ENCODE measurements at places on chromosomes 4 and X.

DNA sequence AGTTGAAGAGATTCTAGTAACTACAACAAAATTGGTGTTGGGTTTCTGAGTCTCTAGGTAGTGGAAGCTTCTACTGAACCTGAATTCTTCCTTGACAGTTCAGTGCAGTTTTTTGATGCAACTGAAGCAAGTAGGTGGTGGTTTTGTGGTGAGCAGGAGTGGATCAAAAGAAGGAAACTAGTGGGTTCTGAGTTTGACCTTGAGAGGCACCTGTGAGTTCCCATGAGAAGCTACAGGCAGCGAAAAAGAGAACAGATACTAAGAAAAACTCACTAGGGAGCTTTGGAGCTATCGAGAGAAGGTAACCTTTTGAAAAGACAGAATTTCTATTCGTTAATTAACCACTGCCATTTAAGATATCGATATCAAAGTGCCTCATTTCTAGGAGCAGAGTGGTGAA is 145.2 kb downstream of the PDHA2 start:
- no peak for DNase-seq

DNA sequence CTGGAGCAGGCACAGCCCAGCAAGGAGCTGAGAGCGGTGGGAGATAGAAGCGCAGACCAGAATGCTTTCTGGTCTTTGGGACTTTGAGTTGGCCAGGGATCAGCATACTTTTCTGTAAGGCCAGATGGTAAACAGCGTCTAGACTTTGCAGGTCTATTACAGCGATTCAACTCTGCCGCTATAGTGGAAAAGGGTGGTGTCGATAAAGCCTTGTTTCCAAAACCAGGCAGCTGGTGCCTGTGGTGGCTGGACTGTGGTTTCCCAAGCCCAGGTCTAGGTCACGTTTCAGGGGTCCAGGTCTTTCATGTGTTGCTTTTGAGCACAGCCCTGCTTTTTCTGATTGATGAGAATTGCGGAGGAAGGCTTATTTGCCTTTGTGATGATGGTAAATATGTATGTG is 40.1 kb downstream of the HTT-AS start:
- no peak for DNase-seq

DNA sequence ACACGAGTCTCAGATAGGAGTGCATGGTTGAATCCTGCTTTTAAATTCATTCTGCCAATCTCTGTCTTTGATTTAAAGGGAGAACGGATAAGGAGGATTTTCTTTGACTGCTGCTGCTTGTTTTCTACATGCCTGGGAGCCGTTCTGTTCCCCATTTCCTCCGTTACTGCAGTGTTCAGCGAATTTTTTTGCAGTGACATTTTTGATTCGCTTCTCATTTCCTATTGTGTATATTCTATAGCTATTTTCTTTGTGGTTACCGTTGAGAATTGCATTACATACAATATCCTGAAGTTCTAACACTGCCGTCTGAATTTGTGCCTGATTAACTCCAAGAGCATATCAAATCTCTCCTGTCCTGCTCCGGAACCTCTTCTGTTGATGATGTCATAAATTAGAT is 14.8 kb upstream of the MAEA start:
- no peak for DNase-seq

GRCh38 chrX:70134116-70134477 is 850 bp downstream of the IGBP1 start:
- DNase-seq: no peak

DNA sequence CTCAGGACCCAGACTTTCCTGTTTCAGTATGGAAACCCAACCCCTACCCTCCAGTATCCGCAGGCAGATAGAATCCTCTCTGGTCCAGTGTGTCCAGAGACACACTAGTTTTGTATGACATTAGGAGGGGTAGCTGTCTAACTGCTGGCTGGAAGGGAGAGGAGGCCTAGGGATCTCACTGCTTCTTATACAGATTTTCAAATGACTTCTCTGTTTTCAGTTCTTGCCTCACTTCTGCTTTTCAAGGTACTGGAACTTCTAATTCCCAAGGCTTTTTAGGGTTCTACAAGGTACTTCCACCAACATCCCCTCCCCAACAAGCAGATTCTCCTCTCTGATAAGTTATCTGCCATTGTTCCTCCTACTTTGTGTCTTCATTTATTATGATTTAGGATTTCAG is 6.1 kb downstream of the SGCB start:
- DNase-seq: no peak

DNA sequence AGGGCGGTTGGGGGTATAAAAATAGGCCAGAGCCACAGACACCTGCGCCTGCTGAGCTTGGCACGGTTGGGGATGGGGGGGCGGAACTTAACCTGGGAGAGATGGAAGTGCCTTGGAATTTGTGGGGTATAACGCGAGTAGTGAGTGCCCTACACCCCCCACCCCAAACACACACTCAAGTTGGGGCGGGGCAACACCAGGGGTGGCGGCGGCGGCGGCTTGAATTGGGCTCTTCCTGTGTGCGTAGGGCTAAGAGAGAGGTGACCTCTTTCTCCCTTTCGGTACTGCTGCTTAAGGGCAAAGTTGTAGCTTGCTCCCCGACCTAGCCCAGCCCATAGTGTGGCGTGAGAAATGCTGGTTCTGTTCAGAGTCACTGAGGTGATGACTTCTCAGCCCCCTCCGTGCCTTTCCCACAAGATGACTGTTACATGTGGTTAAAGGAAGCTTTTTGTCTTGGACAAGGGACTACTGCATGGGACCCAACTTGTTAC is 839 bp downstream of the STK26 start:
- peak; percentile 54 for DNase-seq

GRCh38 chr4:83268491-83268890 is 16.1 kb downstream of the COQ2 start:
- no peak for DNase-seq

DNA sequence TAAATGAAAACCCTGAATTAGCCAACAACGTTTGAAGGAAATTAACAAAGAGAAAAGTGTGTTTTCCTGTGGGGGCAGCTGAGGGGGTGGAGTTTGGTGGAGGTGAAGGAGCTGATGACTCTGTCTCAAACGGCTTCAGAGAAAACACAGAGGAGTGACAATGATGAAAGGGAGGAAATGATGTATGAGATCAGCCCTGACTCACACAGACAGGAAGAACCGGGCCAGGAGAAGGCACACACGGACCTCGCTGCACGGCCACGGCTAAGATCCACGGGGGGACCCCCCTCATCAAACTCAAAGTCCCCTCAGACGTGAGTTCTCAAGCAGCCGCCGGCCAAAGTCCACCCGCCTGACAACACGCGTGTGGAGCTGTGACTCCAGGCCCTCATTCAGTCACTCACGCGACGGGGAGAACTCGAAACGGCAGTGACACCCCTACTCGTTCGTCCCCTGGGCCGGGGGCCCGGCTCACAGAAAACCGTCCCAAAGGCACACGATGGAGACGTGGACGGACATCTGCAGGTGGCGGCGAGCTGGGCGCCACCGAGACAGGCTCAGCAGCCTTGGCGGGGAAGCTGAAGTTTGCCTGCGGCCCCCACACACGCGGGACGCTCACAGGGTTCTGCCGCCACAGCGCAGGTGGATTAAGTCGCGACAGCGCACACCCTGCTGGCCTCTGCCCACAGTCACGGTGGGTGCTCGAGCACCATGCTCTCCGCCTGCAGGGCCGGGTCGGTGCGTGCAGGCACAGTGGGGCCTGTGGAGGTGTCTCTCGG is 28.8 kb downstream of the PPP2R3B start:
- peak; percentile 72 for DNase-seq

DNA sequence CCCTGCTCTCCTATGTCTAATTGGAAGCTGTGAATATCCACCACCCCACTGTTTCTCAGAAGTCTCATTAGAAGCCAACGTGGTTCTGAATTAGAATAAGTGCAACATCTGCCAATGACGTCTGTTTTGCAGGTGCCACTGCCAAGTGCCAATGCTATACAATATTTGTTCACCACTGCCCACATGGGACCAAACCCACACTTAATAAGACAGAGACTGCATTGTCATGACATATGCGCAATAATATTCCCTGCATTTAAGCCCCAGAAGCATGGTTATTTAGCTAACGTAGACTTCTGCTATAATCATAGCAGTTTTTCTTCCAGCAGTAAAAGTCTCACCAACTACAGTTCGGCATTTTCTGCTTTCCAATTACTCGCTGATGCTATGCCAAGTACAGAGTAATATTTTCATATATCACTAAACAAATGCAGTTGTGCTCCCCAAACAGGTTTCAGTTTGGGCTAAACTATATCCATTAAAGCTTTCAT is 262.5 kb upstream of the PCDH18 start:
- no peak for DNase-seq

DNA sequence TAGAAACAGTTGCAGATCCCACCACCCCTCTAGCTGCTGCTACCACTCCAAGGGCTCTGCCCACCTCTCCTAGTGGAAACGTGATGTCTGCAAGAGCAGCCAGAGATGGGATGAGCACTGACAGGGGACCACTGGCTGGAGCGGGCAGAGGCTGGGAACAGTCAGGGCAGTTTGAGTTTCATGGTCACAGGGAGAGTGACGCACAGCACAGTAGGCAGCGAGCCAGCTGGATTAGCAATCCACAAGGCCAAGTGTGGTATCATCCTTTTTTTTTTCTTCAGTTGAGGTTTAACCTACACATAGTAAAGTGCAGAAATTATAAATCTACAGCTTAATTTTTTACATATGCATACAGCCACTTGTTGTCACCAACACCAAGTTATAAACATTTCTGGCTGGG is 6.4 kb upstream of the SCML2 start:
- no peak for DNase-seq

Data from CD8-positive, alpha-beta memory T cell (primary cell).